ENCODE measurements at places on chromosomes 4 and X. TPM values are rescaled to one million over a fixed set of nuclear protein-coding genes. Genes with fewer than 3 reads are reported as not detected.

DNA sequence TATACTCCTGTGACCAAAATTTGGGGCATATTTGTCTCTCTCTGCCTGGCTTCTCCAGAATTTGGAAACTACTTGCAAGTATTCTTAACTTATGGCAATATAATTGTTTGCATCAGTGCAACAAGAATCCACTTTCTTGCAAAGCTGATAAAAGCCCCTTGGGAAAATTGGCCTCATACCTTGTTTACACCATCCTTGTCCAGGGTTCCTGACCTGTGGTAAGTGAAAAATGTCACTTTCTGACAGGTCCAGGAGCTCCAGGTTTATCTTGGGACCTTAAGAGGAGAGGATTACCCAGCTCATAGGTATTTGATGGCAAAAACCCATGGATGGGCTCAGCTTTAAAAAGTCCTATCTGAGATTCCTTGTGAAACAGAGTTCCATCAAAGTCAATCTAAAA, 29.3 kb upstream of the CXCL13 start:
- DNase-seq: no peak

DNA sequence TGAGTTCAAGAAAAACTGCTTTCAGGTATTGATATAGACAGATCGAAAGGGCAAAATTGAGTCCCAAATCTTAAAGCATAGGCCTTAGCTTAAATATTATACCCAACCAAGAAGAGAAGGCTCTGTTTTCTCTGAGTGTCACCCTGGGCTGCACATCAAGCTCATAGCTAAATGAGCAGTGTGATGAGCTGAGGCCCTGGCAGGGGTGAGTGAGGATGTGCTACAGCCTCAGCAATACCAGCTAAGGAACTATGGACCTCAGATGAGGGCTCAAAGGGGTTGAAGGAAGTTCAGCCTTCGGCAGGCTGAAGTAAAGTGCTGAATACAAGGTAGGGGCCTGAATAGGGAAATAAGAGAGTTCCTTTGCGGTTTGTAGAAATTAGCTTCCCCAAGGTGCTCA, 79.3 kb downstream of the FAM114A1 start:
- no peak for DNase-seq

DNA sequence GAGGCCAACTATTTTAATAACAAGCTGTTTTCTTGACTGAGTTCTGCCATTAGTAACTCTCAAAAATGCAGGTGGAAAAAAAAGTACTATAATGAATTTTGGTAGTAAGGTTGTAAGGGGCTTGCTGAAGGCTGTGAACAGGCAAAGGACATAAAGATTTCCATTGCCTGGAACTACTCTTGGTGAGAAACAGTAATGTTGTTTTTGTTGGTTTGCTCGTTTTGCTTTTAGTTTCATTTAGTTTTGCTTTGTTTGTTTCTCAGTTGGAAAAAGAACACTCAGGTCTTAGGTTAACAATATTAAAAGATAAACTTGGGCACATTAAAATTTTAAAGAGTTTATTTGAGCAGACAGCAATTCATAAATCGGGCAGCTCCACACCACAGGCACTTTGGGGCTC, 824.5 kb upstream of the HTR2C start:
- DNase-seq: no peak

- DNase-seq: no peak
Measured at GRCh38 chr4:155011163-155011780, 197.2 kb upstream of the NPY2R start.

GRCh38 chr4:102574317-102574716, 73.2 kb downstream of the NFKB1 start:
- no peak for DNase-seq

DNA sequence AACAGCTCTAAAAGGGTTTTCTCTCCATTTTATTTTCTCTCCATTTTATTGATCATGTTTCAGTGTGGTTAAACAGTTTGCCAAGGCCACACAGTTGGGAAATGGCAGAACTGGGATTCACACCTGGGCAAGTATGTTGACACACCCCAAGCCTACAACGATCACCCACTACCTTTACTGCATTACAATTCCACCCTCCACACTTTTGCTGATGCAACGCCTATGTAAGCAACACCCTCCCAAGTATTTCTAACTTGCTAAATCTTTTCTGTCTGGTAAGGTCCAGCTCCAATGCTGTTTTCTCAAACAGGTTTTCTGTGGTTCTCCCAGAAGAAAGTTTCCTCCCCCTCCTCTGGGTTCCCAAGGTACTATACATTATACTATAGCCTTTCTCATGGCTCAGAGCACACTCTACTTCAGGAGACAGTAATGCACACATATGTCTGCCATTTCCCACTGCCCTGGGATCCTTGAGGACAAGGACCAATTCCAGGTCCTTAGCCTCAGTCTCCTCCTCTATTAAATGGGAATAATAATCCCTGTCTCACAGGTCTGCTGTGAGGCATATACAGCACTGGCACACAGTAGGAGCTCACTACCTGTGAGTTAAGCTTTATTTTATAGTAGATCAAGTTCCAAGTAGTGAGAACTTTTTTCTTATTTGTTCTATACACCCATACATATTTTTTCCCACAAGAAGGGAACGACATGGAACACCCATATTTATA, 27.9 kb downstream of the IQSEC2 start:
- no peak for DNase-seq

DNA sequence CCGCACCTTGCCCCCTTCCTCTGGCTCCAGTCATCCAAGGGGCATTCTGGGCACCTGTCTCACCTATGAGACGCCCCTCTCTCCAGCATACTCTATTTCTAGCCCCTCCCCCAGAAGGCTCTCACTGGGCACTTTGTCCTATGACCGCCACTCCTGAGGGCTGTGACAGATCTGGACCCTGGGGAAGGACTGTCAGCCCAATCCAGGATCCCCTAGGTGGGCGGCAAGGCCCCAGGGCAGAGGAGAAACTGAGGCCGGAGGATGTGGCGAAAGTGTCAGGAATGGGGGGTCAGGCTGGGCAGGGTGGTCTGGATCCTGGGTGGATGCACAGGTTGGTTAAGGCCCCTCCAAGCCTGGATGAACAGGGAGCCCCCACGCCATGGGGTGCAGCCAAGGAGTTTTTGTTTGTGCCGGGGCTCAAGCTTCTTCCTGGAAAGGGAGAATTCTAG, 16.2 kb upstream of the NAT8L start:
- DNase-seq: no peak

DNA sequence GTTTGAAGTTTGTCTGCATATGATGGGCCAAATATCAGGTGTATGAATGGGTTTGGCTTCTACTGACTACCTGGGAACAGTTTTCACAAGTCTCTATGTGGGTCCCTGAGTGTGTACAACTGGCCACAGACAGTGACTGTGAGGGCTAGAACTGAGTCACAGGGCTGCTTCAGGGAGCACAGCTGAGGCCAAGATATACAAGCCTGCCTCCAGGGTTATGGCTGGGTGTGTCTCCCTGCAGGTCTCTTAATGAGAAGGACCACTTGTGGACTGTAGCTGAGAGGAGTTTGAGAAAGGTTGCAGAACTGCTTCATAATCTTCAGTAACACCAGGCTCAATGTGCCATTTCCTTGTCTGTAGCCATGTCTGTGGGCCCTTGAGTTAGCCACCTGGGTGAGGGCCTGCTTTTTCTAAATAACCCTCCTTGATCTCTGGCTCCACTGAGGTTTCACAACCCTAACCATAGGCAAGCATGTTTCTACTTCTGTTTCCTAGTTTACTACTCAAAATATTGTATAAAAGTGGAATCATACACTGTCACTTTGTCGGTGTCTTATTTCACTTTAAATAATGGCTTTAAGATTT, 81.3 kb downstream of the ZNF732 start:
- DNase-seq: no peak

GRCh38 chrX:70444326-70444945, at the start of gene DLG3:
Gene DLG3 (plus strand): TSS chrX:70444835. CDS start chrX:70445202, 367 bp downstream.
- no peak for DNase-seq

DNA sequence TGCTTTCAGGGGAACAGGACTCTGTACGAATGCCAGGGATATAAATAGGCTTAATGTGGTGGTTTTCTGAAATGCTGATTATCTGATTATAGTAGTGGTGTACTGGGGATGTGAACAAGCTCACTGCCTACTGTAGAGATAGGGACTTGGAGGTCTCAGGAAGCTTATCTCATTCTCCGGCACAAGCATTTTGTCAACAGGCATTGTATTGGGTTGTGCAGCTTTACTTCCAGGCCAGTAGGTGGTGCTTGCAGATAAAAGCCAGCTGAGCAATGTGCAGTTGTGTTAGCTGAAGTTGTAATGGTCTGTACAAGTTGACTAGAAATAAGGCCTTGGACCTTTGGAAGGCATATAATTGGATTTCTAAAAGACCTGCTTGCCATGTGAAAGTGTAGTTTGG, 49.5 kb upstream of the TMLHE start:
- DNase-seq: no peak

- no peak for DNase-seq
Measured at GRCh38 chrX:77953302-77953701, 16.1 kb downstream of the PGAM4 start.

DNA sequence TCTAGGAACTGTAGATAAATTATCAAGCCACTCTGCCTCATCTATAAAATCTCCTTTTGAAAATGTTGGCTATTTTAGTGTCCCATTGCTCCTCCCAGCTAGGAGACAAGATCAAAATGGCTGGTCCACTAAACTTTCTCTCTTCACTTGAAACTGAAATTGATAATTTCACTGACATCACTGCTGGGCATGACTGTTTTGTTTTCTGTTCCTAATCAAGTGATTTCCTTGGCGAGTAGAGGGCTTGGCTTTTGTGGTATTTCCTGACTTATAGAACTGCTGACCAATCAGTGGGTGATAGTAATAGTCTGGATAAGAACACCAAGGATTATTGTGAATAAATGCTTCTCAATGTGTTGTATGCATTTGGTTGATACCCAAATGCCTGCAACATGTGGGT, 2152.9 kb downstream of the ARAP2 start:
- DNase-seq: no peak

DNA sequence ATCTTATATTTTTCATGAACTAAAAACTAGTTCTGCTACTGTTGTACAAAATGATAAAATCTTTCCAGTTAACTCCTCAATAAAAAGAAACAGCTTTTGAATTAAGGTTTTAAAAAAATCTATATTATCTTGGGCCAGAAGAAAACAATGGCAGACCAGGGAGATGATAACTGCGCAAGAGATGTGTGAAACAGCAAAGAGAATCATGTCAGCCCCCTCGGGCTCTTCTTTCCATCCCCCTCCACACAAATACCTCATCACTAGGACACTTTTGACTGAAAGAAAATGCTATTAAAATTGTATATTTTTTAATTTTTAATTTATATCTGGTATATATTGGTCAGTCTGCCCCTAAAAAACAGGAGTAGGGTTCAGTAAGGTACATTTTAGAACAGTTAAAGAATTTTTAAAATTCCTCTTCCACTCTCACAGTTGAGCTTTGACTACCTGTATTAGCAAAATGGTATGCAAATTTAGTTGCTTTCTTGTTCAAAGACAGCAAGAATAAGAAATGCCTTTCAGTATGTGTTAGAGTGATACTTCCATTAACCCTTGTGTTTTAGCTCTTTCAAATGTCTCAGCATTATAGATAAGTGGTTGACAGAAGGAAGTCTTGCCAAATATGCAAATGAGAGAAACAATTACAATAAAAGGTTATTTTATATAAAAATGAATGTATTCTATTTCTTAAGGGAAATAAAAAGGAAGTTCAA, 36.4 kb upstream of the LCORL start:
- no peak for DNase-seq

- no peak for DNase-seq
Measured at GRCh38 chr4:15771216-15772058, 6.7 kb upstream of the CD38 start.

GRCh38 chr4:119508281-119508680, 120.3 kb downstream of the PDE5A start:
- DNase-seq: no peak

DNA sequence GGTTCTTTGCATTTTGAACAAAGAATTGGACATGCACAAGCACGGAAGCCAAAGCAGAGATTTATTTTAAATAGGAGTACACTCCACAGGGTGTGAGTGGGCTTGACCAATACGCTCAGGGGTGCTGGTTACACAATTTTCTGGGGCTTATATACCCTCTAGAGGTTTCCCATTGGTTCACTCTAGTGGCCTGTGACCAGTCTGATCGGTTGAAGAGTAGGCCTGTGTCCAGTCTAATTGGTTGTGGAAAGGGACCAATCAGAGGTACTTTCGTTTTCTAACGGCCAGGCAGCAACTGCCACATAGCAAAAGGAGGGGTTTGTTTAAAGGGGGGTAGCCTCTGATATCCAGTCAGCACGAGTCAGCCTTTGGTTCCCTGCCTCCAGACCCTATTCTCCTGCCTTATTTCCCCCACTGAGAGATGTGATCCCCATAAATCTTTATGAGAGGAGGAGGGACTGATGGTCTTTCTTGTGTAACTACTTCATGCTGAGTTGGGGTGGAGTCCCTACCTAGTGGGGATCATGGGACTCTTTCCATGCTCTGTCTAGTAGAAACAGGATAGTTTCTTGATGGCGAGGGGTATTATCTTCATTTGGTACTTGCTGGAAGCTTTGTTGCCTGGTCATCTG, 11.3 kb upstream of the AREG start:
- no peak for DNase-seq

DNA sequence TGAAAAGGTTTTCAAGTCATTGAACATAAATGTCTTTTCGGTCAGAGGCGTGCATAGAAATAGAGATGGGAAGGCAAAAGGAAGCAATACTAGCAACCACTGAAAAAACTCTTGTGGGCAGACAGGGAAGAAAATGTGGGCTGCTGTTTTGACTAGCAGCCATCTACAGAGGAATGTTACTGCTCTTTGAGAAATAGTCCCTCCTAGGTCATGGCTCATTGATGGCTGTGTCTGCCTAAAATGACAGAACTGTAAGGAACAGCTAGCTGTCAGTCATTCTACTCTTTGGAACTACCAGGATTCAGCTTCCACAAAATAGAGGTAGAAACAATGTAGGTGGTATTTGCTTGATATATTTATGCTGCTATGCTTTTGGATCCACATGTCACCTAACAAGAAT, 26.9 kb upstream of the TMPRSS11B start:
- no peak for DNase-seq

DNA sequence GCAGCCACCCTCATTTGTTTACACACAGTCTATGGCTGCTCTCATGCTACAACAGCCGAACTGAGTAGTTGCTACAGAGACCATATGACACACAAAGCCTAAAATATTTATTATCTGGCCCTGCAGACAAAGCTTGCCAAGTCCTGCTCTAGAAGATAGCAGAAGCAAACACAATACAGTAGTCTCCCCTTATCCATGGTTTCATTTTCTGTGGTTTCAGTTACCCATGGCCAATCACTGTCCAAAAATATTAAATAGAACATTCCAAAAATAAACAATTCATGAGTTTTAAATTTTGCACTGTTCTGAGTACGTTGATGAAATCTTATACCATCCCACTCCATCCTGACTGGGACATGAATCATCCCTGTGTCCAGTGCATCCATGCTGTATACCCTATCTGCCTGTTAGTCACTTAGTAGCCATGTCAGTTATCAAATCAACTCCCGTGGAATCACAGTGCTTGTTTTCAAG, 40.2 kb upstream of the ZNF81 start:
- no peak for DNase-seq

- no peak for DNase-seq
Measured at GRCh38 chr4:6128221-6128850, 72.0 kb downstream of the JAKMIP1 start.

The AKAP14 gene
- polyA plus RNA-seq: not detected

The EGF gene
- 8.8 TPM for polyA plus RNA-seq

The OTC gene
- not detected for polyA plus RNA-seq

The RAB39B gene
- 0.68 TPM for polyA plus RNA-seq

The CNGA1 gene
- polyA plus RNA-seq: not detected

The WNK3 gene
- 4.0 TPM for polyA plus RNA-seq

The SEC31A gene
- 194 TPM for polyA plus RNA-seq

The BANK1 gene
- 0.37 TPM for polyA plus RNA-seq

The TLR1 gene
- 3.2 TPM for polyA plus RNA-seq

The MAGEE1 gene
- 2.6 TPM for polyA plus RNA-seq

The PNMA6F gene
- polyA plus RNA-seq: not detected

The PDGFC gene
- polyA plus RNA-seq: 27.7 TPM

The SMARCAD1 gene
- 35.5 TPM for polyA plus RNA-seq

The CFAP99 gene
- not detected for polyA plus RNA-seq

Data from muscle of arm (tissue), 14 donors.